ENCODE measurements at places on chromosomes 13 and 19. TPM values are rescaled to one million over a fixed set of nuclear protein-coding genes. Genes with fewer than 3 reads are reported as not detected.

DNA sequence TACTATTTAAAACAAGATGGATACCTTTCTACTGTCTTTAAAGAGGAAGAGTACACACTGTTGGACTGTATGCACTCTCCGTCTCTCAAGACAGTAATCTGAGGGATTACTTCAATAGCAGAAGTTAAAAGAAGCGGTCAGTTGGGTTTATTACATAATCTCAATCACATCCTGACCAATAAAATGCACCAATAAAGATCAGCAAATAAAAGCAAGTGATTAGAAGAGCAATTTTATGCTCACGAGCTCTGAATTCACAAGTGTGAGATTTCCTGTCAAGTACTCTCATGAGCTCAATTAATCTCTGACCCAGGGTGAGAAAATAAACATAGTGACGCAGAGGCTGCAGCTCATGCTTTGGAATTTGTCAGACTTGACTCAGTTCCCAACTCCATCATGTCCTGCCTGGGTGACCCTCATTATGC, 12.2 kb downstream of the ABCC4 start:
- H3K27me3 ChIP-seq, result no peaks in the 10 kb centered on the region
- DNase-seq, result no peak
- no peak overlapping the region for H3K27ac ChIP-seq
- H3K4me1 ChIP-seq, result peaks cover 15% of the 10 kb centered on the region
- H3K4me3 ChIP-seq, result no peak overlapping the region

DNA sequence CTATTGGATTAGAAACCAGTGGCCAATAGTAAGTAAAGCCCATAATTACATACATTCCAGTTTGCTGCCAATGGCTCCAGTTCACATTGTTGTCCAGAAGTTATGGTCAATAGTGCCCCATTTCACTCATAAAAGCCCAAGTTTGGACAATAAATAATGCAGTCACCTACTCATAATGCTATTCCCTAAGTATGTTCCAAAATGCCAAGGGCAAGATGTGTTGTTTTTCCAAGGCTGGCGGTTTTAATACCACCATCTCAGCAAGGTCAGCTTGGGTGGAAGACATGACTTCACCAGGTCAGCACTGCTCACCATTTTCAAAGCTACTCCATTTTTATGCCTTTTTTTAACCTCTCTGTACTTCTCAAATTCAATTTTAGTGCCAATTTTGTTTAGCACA, 32.7 kb downstream of the KCTD12 start:
- H3K4me1 ChIP-seq, result no peaks in the 10 kb centered on the region
- DNase-seq, result no peak
- no peak overlapping the region for H3K27ac ChIP-seq
- no peaks in the 10 kb centered on the region for H3K27me3 ChIP-seq
- H3K36me3 ChIP-seq, result no peaks in the 10 kb centered on the region
- H3K4me3 ChIP-seq, result no peak overlapping the region

GRCh38 chr13:26020891-26021290, 30.9 kb downstream of the SHISA2 start:
- peaks cover 9% of the 10 kb centered on the region for H3K27me3 ChIP-seq
- H3K27ac ChIP-seq, result no peak overlapping the region
- no peaks in the 10 kb centered on the region for H3K36me3 ChIP-seq
- H3K4me1 ChIP-seq, result no peaks in the 10 kb centered on the region
- no peak for DNase-seq
- no peak overlapping the region for H3K4me3 ChIP-seq

DNA sequence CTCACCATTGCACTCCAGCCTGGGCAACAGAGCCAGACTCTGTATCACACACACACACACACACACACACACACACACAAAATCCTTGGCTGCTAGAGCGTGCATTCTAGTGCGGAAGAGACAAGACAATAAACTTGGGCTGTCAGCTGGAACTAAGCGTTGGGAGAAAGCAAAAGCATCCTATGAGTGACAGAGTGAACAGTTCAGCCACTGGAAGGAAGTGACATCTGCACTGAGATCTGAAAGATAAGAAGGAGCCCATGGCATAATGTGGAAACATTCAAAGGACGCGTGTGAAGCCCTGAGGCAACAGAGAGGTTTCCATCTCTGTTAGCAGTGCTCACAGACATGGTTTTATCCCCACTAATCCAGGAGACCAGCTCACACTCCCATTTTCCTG, 3.5 kb upstream of the SLC1A5 start:
- H3K27ac ChIP-seq, result no peak overlapping the region

DNA sequence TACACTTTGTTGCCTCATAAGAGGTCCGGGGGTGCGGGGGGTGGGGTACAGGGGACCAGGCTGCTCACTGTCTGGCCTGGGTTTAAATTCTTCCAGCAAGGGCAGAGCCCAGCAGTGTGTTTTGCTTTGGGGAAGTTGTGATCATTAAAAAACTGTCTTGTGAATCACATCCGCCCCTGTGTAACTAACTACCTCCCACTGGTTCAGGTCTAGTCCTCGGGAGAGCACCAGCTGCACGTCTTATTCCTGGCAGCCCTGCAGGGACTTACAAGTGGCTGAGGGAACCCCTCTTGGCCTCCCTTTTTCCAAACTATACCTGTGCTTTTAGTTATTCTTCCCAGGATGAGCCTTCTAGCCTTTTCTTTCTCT, 127.5 kb downstream of the SIPA1L3 start:
- DNase-seq, result no peak
- H3K4me1 ChIP-seq, result peaks cover 81% of the 10 kb centered on the region
- no peaks in the 10 kb centered on the region for H3K27me3 ChIP-seq
- peak overlapping the region; percentile 98 for H3K27ac ChIP-seq

- no peak overlapping the region for H3K27ac ChIP-seq
- H3K4me1 ChIP-seq, result no peaks in the 10 kb centered on the region
- no peak for DNase-seq
- H3K36me3 ChIP-seq, result no peaks in the 10 kb centered on the region
- no peak overlapping the region for H3K4me3 ChIP-seq
These were observed 26.5 kb downstream of the ENOX1 start for GRCh38 chr13:43760257-43760656.

DNA sequence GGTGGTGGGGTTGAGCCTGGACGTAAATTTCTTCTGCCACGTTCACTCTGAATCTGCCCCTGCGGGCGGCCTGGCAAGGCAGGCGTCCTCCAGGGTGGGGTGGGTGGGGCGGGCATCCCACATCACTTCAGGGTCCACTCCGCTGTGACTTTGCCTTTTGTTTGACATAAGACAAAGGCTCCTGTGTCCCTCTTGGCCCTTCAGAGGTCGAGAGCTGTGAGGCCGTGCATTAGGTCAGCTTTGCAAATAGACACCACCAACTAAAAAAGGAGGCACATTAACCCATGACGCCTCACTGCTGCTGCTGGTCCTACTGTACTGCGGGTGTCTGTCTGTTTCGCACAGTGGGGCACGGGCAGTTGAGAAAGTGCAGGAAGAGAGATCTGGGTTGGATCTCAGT, 10.5 kb upstream of the ZNF536 start:
- H3K4me3 ChIP-seq, result no peak overlapping the region
- H3K36me3 ChIP-seq, result no peaks in the 10 kb centered on the region
- no peak overlapping the region for H3K27ac ChIP-seq
- H3K4me1 ChIP-seq, result no peaks in the 10 kb centered on the region
- peaks cover 9% of the 10 kb centered on the region for H3K27me3 ChIP-seq
- no peak for DNase-seq

The FFAR1 gene
- 5.1 TPM for total RNA-seq

The TNNT1 gene
- total RNA-seq, result not detected

The BEST2 gene
- not detected for total RNA-seq

The LRRC8E gene
- total RNA-seq, result not detected

The GPR183 gene
- 84.5 TPM for total RNA-seq

The NLRP7 gene
- total RNA-seq, result 0.33 TPM
